CD8-positive, alpha-beta memory T cell (primary cell): ENCODE measurements at places on chromosomes 5 and 9.

DNA sequence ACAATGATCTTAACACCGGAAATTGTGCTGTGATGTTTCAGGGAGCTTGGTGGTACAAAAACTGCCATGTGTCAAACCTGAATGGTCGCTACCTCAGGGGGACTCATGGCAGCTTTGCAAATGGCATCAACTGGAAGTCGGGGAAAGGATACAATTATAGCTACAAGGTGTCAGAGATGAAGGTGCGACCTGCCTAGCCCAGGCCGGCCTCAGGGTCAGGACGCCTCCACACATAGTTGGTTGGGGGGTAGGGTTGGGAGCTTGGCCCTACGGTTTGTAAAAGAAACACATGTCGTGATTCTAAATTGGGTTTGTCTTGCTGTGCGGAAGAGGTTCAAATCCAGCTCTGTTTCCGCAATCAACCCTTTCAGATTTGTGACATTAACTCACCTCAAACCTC lies 6.6 kb downstream of the FCN2 start:
- H3K36me3 ChIP-seq: no peaks in the 10 kb centered on the region
- H3K27ac ChIP-seq: no peak overlapping the region
- no peaks in the 10 kb centered on the region for H3K27me3 ChIP-seq
- H3K4me1 ChIP-seq: no peaks in the 10 kb centered on the region

DNA sequence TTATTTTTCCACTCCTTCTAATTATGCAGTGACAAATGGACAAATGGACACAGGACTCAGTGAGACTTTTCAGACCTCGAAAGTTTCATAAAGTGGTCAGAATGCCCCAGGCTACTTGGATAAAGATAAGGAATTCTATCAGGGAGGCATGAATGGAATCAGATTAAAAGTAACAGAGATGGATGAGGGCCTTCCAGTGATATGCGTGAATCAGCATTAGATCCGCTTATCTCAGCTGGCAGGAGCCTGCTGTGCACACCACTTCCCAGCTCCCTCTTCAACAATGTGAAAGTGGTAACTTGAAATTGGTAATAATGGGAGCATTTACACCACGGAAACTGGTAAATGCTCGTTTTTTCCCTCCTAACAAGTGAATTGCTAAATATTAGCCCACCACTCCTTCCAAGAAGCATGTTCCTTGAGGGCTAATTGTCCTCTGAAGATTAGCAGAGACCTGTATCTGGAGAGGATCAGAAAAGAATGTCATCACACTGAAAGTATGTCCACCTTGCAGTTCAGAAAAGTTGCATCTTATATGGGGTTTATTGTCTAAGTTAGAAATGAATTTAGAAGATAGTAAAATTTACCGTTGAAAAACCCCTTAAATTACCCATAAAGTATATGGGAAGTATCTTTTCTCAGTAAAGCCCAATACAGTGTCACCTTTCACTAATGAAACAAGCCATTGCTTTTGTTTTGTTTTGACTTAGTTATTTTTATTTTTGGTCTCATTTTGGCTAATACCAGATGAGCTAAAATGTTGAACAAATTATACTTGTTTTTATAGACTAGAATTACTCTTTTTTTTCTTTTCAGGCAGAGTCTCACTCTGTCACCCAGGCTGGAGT lies 125.3 kb downstream of the DPYSL3 start:
- H3K4me1 ChIP-seq: no peaks in the 10 kb centered on the region
- H3K27me3 ChIP-seq: no peaks in the 10 kb centered on the region
- no peaks in the 10 kb centered on the region for H3K36me3 ChIP-seq
- H3K27ac ChIP-seq: no peak overlapping the region
- no peak for DNase-seq
- H3K4me3 ChIP-seq: no peak overlapping the region

- H3K36me3 ChIP-seq: no peaks in the 10 kb centered on the region
- no peak overlapping the region for H3K27ac ChIP-seq
- H3K4me3 ChIP-seq: peak overlapping the region; percentile 74
- peaks cover 38% of the 10 kb centered on the region for H3K4me1 ChIP-seq
- H3K27me3 ChIP-seq: no peaks in the 10 kb centered on the region
- no peak for DNase-seq
Observed at GRCh38 chr9:120711841-120712538, 2.3 kb downstream of the MEGF9 start.

GRCh38 chr5:132807163-132807838 lies 5.8 kb upstream of the SOWAHA start:
- no peak for DNase-seq
- H3K27me3 ChIP-seq: peaks cover 14% of the 10 kb centered on the region
- H3K36me3 ChIP-seq: no peaks in the 10 kb centered on the region
- no peak overlapping the region for H3K27ac ChIP-seq
- peaks cover under 1% of the 10 kb centered on the region for H3K4me1 ChIP-seq

- H3K4me3 ChIP-seq: no peak overlapping the region
- no peaks in the 10 kb centered on the region for H3K27me3 ChIP-seq
- H3K36me3 ChIP-seq: no peaks in the 10 kb centered on the region
- DNase-seq: no peak
- no peak overlapping the region for H3K27ac ChIP-seq
Observed at GRCh38 chr9:73402081-73403028, 250.7 kb downstream of the ANXA1 start.

DNA sequence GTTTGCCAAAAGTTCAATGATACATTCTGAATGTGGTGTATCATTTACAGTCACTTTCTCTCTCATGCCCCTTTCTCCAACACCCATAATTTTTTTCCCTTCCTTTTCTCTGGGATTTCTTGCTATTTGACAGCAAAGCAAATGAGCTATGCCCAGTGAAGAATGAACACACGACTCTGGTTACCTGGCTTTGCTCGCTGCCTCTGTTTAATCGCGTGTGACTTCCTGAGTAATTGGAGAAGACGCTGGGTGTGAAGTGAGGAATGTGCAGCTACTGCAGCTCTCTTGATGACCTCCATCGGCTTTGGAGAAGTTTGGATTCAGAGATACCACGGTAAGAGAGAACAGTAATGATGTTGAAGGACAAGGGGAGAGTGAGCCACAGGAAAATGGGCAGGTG lies 651.8 kb downstream of the KIF4B start:
- no peak for DNase-seq
- H3K4me1 ChIP-seq: no peaks in the 10 kb centered on the region
- no peaks in the 10 kb centered on the region for H3K36me3 ChIP-seq
- H3K27ac ChIP-seq: no peak overlapping the region

- H3K27me3 ChIP-seq: no peaks in the 10 kb centered on the region
- H3K4me1 ChIP-seq: no peaks in the 10 kb centered on the region
- no peak for DNase-seq
- H3K4me3 ChIP-seq: no peak overlapping the region
Observed at GRCh38 chr5:84249918-84250630, 134.6 kb downstream of the EDIL3 start.

DNA sequence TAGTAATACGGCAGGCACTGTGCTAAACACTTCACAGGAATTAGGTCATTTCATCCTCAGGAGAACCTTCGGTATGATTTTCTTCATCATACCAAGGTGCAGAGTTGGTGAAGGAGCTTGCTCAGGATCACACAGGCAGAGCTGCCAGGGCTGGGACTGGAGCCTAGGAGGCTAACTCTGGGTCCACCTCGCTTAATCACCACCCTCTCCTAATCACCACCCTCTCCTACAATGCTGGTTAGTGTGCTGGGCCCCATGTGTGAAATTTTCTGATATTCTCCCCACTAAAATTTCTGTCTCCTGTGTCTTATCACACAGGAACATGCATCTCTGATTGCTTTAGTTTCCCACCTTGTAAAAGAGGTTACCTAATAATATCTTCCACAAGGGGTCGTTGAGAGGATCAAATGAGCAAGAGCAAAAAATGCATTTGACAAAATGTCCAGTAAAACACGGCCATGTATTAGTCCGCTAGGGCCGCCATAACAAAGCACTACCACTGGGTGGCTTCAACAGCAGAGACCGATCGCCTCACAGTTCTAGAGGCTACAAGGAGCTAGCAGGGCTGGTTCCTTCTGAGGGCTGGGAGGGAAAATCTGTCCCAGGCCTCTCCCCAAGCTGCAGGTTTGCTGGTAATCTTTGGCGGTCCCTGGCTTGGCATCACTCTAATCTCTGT lies 128.2 kb upstream of the NFIB start:
- H3K27ac ChIP-seq: no peak overlapping the region
- no peaks in the 10 kb centered on the region for H3K4me1 ChIP-seq
- no peaks in the 10 kb centered on the region for H3K36me3 ChIP-seq
- no peak for DNase-seq
- H3K27me3 ChIP-seq: no peaks in the 10 kb centered on the region

GRCh38 chr5:56080375-56081052 lies 85.8 kb upstream of the IL6ST start:
- peaks cover 34% of the 10 kb centered on the region for H3K4me1 ChIP-seq
- no peaks in the 10 kb centered on the region for H3K27me3 ChIP-seq
- DNase-seq: no peak
- no peaks in the 10 kb centered on the region for H3K36me3 ChIP-seq
- H3K4me3 ChIP-seq: no peak overlapping the region
- H3K27ac ChIP-seq: no peak overlapping the region

DNA sequence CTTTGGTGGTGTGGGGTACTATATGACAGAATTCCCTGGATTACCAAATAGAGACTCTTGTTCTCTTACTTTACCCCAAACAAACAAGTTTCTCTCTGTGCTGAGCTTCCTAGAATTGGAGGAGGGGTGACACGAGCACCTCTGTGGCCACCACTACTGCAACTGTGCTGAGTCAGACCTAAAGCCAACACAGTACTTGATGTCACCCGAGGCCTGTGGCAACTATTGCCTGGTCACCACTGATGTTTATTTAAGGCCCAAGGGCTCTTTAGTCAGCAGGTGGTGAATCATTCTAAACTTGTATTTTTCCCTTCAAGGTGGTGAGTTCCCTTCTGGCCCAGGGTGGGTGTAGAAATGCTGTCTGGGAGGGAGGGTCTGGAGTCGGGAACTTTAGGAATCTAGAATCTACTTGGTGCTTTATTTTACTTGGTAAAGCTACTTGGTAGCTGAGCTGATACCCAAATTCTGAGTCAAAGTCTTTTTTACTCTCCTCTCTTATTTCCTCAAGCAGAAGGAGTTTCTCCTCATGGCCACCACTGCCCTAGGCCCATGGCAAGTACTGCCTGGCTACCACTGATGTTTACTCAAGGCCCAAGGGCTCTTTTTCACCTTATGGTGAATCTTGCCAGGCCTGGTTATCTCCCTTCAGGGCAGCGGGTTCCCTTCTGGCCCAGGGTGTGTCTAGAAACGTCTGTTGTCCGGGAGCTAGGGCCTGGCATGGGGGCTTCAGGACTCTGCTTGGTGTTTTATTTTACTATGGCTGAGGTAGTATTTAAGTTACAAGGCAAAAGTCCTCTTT lies 9.8 kb downstream of the LURAP1L start:
- H3K4me1 ChIP-seq: no peaks in the 10 kb centered on the region
- H3K27me3 ChIP-seq: no peaks in the 10 kb centered on the region
- no peak overlapping the region for H3K4me3 ChIP-seq
- H3K27ac ChIP-seq: no peak overlapping the region
- H3K36me3 ChIP-seq: no peaks in the 10 kb centered on the region

- DNase-seq: no peak
- no peak overlapping the region for H3K27ac ChIP-seq
- H3K36me3 ChIP-seq: no peaks in the 10 kb centered on the region
- no peaks in the 10 kb centered on the region for H3K27me3 ChIP-seq
Observed at GRCh38 chr5:64176301-64176700, 10.7 kb downstream of the RNF180 start.

GRCh38 chr5:1053391-1054017 lies 44.9 kb downstream of the NKD2 start:
- no peaks in the 10 kb centered on the region for H3K36me3 ChIP-seq
- H3K27me3 ChIP-seq: no peaks in the 10 kb centered on the region
- no peak overlapping the region for H3K4me3 ChIP-seq
- no peak overlapping the region for H3K27ac ChIP-seq
- no peaks in the 10 kb centered on the region for H3K4me1 ChIP-seq
- no peak for DNase-seq

DNA sequence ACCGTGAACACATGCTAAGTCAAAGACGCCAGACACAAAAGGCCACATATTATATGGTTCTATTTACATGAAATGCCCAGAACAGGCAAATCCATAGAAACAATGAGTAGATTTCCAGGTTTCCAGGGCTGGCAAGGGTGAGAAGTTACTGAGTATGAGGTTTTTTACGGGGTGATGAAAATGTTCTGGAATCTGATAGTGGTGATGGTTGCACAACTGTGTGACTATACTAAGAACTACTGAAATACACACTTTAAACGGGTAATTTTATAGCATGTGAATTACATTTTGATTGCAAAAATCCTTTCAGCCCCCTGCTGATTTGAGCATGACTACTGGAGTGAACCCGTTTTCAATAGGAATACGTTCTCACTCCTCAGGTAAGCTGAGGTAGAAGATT lies 46.7 kb upstream of the TBC1D9B start:
- H3K36me3 ChIP-seq: no peaks in the 10 kb centered on the region
- no peak overlapping the region for H3K4me3 ChIP-seq
- H3K27ac ChIP-seq: no peak overlapping the region
- no peaks in the 10 kb centered on the region for H3K4me1 ChIP-seq
- H3K27me3 ChIP-seq: no peaks in the 10 kb centered on the region

GRCh38 chr9:107744873-107745272 lies 255.3 kb upstream of the KLF4 start:
- DNase-seq: no peak
- no peaks in the 10 kb centered on the region for H3K4me1 ChIP-seq
- no peaks in the 10 kb centered on the region for H3K27me3 ChIP-seq
- H3K4me3 ChIP-seq: no peak overlapping the region

DNA sequence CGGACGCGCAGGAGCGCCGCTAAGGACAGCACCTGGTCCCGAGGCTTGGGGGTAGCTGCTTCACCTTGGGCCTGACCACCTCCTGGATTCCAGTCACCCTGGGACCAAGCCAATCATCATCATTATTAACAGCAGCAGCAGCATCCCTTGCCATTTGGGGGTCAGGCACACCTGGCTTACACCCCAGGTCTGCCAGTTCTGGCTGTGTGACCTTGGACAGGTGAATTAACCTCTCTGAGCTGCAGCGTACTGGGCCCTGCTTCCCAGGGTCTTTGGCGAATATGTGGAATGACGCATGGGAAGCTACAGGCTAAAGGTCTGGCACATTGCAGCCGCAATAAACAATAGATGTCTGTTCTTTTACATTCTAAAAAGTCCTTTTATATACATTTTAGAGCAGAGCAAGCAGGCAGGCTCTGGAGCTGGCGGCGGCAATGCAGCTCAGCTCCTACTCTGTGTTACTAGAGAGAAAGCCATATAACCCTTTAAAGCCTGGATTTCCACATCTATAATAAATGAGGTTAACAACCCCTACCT lies 97.8 kb upstream of the CPLX2 start:
- H3K4me3 ChIP-seq: no peak overlapping the region
- H3K4me1 ChIP-seq: no peaks in the 10 kb centered on the region
- no peak overlapping the region for H3K27ac ChIP-seq
- H3K36me3 ChIP-seq: no peaks in the 10 kb centered on the region

GRCh38 chr5:16568875-16569580 lies 47.8 kb downstream of the RETREG1 start:
- DNase-seq: no peak
- no peaks in the 10 kb centered on the region for H3K4me1 ChIP-seq
- H3K36me3 ChIP-seq: no peaks in the 10 kb centered on the region
- H3K27ac ChIP-seq: no peak overlapping the region
- no peak overlapping the region for H3K4me3 ChIP-seq

DNA sequence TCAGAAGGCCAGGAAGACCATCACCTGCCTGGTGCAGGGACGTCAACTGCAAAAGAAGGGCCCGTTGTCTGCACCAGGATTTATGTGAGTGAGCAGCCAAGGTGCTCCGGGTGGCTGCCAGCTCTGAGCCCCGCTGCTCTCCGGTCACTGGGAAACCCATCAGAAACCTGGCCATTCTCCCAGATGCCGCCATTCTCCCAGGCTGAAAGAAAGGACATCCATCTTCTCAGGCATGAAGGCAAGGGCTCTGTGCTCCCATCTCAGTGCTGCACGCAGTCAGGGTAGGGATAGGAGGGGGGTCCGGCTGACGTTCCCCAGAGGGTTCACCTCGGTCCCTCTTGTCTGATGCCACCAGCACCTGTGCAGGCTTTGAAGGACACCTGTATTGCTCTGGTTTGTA lies 158.4 kb downstream of the ERCC6L2 start:
- DNase-seq: no peak
- no peaks in the 10 kb centered on the region for H3K36me3 ChIP-seq
- no peaks in the 10 kb centered on the region for H3K4me1 ChIP-seq
